WTC11 (cell line): ENCODE measurements at places on chromosomes 1 and 21.

GRCh38 chr1:153248176-153248879 is 11.2 kb upstream of the LORICRIN start:
- DNase-seq = no peak

DNA sequence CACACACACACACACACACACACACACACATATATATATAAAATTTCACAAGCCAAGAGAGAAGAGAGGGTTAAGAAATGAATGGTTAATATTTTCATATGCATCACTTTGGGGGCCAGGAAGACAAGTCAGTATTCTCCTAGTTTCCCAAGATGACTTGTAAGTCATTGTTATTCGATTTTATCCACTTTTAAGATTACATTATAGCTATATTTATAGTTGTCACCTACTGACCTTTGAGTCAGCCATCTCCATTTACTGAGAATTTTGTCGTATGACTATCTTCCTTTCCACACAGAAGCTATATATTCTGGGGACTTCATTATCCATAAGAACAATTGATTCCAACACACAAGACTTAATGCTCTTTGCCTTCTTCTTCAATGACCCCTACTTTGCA is 8.9 kb downstream of the LYST start:
- DNase-seq = no peak

GRCh38 chr1:114025609-114026401 is 46.5 kb downstream of the OLFML3 start:
- no peak for DNase-seq

GRCh38 chr21:41183575-41183974 is 15.6 kb downstream of the BACE2 start:
- no peak for DNase-seq

DNA sequence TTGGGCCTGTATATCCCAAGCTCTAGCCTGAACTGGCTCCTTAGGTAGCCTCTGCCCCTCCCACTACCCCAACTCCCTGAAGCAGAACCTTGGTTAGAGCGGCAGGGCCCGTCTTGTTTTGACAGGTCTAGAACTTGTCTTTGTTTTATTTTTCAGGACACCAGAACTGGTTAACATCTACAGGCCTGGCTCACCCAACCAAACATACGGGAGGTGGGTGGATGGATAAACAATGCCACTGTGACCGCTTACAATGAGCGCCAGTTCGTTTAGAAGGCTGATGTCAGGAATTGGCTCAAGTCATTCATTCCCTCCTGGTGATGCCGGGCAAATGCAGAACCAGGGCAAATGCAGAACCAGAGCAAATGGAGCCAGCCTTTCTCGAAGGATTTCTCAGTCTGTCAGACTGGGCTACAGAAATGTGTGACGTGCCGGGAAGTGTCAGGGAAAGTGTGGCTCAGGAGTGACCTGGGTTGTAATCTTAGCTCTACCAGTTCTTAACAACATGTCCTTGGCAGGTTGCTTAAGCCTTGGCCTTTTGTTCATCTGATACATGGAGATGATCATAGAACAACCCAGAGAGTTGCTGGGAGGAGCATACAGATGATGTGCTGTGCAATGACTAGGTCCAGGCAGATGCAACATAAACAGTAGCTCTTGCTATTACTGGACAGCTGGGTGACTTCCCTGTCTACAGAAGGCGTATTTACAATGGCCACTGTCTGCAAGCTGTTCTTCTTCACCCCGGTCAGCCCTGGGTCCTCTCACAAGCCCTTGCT is 30.5 kb upstream of the BTG2 start:
- no peak for DNase-seq

- no peak for DNase-seq
Measured at GRCh38 chr1:229856009-229856650, 210.9 kb upstream of the GALNT2 start.

GRCh38 chr1:19465123-19465522 is 20.2 kb downstream of the CAPZB start:
- DNase-seq = no peak

- no peak for DNase-seq
Measured at GRCh38 chr1:161190962-161191521, 7.8 kb downstream of the ADAMTS4 start.

DNA sequence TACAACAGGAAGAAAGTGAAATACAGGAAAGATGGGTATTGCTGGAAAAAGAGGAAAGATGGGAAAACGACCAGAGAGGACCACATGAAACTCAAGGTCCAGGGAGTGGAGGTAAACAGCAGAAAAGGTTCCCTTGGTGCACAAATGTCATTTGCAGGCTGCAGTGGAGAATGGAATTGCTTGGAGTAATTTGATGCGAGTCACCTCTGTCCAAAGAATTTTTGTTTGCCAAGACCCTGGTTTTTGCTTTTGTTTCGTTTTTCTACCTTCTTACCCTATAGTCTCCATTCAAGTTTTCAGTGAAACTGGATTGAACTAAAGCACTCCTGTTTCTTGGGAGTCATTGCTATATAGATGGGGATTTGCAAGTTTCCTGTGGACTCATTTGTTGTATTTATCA is 464.3 kb downstream of the CAMTA1 start:
- DNase-seq = no peak

DNA sequence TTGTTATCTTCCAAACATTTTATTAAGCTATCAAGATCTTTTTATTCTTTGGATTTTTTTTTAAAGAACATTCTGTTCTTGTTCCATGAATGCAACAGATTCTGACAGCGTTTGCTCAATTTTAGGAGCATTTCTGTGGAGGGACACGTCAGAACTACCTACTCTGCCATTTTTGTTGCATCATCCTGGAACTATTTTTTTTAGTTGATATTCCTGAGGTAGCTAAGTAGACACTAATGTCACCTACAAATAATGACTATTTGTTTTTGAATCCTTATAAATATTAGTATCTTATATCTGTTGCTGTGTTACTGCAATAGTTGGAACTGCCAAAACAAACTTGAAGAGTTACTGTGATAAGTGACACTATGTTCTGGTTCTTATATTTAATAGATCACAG is 57.2 kb downstream of the DNAI4 start:
- DNase-seq = no peak

GRCh38 chr21:41387042-41387819 is 25.4 kb downstream of the MX2 start:
- DNase-seq = no peak

- DNase-seq = no peak
Measured at GRCh38 chr1:184840596-184840995, 85.9 kb upstream of the EDEM3 start.

GRCh38 chr1:154994269-154994587 is 842 bp downstream of the LENEP start:
- DNase-seq = no peak

DNA sequence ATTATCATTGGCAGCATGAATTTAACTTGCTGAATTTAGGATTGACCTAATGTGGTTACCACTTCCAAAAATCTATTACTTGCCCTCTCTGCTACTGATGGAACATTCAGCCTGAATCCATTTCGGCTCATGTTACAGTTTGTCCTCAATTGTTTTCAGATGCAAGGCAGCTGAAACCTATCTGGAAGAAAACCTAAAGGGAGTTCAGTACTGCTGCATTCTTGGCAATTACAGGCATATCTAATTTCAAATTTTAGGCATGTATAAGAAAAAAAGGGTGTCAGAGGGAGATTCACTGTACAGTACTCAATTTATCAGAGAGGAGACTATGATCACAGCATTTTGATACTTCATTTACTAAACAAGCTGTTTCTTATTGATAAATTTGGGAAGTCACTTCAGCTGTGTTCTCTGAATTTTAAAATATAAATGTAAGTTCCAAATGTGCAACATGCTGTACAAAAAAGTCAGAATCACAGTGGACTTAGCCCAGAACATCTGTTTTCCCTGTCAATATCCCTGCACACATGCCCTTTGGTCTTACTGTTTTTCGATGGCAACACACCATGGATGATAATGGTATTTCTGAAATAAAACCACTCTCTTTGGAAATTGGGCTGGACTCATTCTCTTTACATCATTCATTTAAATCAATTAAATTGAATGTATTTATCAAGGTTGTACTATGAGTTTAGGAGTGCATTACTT is 651.6 kb upstream of the ADGRL4 start:
- no peak for DNase-seq

DNA sequence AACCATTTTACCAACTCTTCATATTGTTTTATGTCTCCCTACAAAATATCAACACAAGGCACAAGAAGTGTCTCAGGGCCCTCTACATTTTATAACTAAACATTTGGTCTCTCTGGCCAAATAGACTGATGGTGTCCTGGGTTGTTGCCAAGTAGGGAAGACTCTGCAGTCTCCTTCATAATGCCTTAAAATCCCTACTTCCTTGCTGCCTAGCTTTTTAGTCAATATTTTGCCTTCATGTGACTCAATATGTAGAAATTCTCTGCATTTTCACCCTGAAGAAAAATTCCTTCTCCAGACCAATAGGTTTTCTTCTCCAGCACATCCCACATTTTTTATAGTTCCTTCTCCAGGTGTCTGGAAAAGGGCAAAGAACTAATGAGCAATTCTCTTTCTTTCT is 72.6 kb upstream of the IPO9 start:
- no peak for DNase-seq

GRCh38 chr1:50548243-50548642 is 125.0 kb upstream of the DMRTA2 start:
- DNase-seq = no peak

DNA sequence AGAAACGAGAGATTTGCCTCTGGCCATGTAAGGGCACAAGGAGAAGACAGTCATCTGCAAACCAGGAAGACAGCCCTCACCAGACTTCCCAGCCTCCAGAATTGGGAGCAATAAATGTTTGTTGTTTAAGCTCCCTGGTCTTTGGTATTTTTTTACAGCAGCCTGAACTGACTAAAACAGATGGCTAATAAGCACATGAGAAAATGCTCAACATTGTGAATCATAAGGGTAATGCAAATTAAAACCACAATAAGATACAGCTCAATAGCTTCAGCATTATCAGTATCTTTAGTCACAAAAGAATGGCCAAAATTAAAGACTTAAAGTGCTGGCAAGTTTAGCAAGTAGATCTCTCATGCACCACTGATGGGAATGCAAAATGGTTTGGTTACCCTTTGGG is 11.7 kb downstream of the UBE2G2 start:
- DNase-seq = no peak

- DNase-seq = no peak
Measured at GRCh38 chr1:222301652-222302051, 246.3 kb downstream of the HHIPL2 start.

GRCh38 chr1:94962409-94963265 is 35.7 kb upstream of the CNN3 start:
- no peak for DNase-seq

GRCh38 chr1:17155257-17155920 is 36.1 kb upstream of the PADI2 start:
- no peak for DNase-seq

DNA sequence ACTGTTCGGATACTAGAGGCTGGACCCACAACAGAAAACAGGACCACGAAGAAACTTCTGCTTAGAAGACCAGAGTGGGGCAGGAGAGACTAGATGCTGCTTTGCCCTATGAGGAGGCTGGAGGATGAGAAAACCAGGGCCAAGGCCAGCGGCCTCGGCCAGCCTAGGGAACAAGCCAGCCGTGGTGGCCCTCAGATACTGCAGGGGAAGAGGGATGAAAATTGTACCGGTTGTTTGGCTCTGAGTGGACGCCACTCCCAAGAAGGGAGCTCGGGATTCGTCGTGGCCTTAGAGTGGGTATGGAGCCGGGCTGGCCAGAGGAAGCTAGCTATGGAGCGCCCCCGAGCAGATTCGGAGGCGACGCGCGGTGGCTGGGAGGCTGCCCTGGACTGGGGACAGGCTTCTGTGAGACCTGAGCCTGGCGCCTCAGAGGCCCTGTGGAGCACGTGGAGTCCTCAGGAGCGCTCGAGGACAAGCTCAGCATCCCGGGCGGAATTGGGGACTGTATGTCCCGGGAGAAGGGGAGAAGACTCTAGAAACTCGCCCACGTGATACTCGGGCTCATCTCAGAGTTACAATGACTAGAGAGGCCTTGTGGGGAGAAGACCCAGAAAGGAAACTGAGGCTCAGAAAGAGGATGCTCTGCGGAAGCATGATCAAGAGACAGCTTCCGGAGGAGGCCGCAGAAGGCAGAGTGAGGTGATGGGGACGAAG is 2.8 kb downstream of the PRRX1 start:
- peak; percentile 46 for DNase-seq

DNA sequence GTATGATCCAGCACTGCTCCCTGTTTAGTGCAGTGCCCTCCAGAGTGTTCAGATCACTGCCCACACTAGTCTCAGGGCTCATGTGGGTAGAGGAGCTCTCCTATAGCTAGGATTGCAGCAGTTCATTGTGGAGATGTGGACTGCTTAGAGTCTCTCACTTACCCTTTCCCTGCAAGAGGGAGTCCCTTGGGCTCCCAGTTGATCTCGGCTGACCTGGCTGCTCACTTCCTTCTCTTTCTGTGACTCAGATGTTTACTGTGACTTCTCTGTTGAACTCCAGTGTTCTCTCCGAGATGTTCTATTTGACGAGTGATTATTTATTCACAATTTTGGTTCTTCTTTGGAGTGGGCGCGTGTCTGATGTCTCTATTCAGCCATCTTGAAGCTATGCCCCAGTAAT is 141.9 kb downstream of the PTBP2 start:
- no peak for DNase-seq

GRCh38 chr21:38910390-38911067 is 104.8 kb downstream of the ETS2 start:
- no peak for DNase-seq

DNA sequence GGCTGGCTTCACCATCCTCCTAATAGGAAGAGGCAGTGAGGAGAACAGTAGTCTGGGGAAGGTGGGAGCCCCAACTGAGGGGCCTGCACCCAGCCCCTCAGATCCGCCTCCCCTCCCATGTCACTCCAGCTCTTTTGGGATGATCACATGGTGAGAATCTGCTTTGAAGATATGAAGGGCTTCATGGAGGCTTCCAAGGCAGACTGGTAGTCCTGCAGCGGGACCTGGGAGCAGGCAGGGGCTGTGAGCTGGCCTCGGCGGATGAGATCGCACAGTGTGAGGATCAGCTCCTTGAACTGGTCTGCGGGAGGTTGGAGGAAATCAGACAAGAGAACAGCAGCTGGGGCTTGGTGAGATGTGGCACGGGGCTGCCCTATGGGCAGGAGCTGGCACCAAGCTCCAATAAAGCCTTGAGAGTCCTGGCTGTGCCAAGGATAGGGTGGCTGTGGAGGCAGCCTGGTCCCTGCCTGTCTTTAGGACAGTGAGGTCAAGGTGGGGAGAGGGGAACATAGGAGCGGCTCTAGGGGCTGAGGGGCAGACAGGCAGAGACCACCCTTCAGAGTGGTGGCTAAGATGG is 12.3 kb upstream of the SRSF4 start:
- no peak for DNase-seq

GRCh38 chr1:81874461-81874860 is 73.7 kb downstream of the ADGRL2 start:
- no peak for DNase-seq

GRCh38 chr1:177165069-177165439 is 542 bp upstream of the ASTN1 start:
- DNase-seq = no peak

GRCh38 chr1:51877434-51878307 is 856 bp downstream of the NRDC start:
- DNase-seq = no peak

GRCh38 chr1:118333601-118334210 is 148.7 kb upstream of the SPAG17 start:
- peak; percentile 16 for DNase-seq
